ENCODE measurements at places on chromosomes 12 and 14. TPM values are rescaled to one million over a fixed set of nuclear protein-coding genes. Genes with fewer than 3 reads are reported as not detected.

- no peak for DNase-seq
These were observed 39.3 kb downstream of the PPM1A start for GRCh38 chr14:60288279-60288678.

- no peak for DNase-seq
These were observed 1820.8 kb upstream of the FLRT2 start for GRCh38 chr14:83709116-83709515.

GRCh38 chr12:58029260-58029659 lies 87.9 kb downstream of the ATP23 start:
- DNase-seq: no peak

GRCh38 chr14:52922059-52922458 lies 28.8 kb downstream of the FERMT2 start:
- DNase-seq: no peak

DNA sequence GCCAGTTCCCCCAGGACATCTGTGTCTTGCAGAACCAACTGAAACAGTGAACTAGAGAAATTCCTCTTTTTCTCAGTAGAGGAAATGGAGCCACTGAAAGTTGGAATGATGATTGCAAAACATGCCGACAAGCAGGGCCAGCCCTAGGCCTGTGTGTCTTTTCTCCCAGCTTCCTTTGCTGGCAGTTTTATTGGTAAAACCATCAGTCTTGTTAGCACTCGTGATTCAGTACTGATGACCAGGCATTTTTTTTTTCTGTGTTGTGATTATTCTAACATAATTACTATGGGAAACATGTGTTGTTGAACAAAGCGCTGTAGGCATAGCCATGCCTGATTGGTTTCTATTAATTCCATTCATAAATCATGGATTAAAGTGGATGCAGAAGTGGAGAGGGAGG lies 620.7 kb downstream of the AACS start:
- no peak for DNase-seq

Gene CRACR2A
- total RNA-seq: 12.2 TPM

DNA sequence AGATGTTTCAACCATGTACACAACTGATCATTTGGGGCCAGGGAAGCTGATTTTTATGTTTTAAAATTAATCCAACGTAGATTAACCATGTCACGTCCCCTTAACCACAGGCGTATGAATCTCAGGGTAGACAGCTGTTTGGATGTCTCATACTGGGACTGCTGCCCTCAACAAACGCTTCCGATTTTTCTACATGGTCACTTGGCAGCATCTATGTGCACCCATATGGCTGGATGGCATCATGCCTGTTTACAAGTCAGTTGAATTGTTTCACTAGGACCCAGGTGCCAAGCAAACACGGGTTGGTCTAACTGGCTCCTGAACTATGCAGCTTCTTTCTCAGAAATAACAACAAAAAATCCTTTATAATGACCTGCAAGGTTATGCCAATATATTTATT lies 393.8 kb downstream of the NPAS3 start:
- no peak for DNase-seq

DNA sequence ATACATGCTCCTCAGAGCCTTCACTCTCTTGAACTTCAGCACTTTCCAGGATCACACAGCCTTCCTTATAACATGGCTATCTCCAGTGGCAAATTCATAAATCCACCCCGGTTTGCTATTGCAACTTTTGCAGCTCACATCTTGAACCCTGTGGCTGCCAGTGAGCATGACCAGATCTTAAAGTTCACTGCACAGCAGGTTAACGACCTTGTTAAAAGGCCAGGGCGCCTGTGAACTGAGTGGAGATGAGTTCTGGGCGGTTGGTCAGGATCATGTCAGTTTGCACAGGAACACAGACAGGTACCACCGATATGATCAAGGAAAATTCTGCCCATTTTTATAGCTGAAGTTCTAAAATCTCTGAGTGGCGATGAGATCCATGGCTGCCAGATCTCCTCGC lies 24.7 kb upstream of the LTA4H start:
- no peak for DNase-seq

Gene MMP19
- 0.22 TPM for total RNA-seq

DNA sequence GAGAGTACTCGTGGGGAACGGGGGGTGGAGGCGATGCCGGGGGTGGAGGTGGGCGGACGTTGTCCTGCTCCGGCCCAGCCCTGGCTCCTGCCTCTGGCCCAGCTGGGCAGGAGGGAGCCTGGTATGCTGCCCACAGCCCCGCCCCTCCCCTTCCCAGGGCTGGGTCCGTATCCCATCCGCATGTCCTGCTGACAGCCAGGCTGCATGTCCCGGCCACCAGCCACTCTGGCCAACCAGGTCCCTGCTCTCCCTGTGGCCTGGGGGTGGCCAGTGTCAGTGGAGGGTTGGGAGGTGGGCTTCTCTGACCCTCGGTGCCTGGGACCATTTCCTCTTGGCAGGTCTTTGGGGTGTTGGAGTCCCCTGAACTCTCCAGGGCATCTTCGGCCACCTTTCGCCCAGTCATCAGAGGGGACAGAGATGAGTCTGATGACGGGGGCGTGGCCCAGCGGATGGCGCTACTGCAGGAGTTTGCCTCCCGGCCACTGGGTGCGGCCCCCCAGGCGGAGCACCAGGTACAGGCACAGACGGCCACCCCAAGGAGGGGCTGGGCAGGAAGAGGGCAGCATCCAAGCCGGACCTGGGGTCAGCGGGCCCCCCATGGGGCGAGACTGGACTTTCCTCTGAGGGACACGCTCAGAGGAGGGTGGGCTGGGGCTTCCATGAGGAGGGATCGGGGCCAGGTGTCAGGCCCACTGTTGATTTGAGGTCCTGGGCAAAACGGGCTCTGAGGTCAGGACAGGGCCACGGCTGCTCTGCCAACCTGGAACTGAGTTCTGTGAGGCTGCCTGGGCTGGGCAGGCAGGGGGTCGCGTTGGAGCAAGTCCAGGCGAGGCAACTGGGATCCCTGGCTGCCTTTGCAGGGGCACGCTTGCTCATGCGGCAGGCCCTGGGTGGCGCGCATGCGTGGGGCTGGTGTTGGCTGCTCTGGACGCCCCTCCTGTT lies 20.2 kb downstream of the CEP170B start:
- no peak for DNase-seq

DNA sequence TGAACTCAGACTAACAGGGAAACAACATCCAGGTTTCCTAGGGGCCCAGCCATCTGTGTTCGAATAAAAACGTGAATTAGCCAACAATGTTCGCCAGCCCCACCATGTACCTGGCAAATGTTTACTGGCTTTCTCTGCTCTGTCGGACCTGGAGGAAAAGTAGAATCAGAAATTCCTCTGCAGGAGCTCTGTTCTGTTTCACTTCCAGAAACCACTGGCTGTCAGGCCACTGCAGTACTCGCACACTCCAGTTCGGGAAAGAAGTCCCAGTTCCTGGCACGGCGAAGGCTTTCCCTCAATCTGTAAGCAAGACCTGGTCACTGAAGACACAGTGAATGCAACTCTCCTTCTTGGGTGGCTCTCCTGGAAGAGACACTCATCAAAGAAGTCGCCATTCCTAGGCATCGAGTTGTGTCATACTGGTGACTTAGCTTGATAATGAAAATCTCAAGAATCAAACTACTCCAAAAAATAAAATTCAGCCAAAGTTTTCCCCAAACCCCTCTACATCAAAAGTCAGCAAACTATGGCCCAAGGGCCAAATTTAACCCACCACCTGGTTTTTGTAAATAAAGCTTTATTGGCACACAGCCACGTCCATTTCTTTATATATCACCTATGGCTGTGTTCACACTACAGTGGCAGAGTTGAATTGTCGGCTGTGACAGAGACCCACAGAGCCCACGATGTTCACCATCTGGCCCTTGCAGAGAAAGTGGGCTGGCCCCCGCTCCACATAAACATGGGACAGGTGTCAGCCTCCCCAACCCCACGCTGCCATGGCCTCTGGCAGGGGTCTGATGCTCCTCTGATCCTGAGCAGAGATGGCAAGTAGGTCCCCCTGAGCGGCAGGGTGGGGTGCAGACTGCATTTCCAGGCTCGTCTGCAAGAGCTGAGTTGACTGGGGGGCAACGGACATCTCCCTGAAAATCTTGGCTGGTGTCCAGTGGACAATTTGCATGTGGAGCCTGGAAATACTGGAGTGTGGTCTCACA lies 189.2 kb upstream of the DIO3 start:
- DNase-seq: no peak

DNA sequence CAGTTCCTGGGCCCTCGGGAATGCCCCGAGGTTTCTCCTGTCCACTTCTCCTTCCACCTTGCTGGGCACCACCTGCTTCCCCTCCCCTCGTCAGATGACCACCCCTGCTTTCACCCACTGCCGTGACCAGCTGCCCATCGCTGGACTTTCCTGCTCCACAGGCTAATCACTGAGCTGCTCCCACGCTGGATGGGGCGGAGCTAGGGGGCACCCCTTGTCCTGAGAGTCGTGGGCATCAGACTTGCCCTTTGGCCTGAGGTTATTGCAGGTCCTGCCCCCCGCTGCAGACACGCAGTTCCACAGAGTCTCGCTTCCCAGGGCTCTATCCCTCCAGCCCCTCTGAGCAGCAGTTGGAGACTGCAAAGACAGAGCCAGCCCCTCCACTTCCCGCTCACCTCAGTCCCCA lies 427 bp downstream of the SLC6A12 start:
- DNase-seq: no peak

Gene SLC38A1
- 92.0 TPM for total RNA-seq

GRCh38 chr12:9925705-9926393 lies 6.3 kb downstream of the CLEC2A start:
- DNase-seq: peak; percentile 67

DNA sequence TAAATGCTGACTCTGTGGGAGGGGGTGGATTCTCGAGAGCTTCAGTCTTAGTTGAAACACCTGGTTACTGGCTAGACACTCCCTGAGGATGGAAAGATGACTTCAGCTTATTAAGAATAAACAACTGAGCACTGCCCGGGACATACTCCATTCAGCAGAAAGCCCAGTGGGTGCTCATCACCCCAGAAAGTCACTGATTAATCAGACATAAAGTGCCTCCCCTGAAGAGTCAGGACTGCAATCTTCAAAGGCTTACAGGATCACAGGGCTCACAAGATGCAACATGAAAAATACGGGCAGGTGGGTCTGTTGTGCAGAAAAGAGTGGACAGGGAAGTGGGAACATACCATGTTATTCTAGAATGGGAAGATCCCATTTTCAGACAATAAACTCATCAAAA lies 207.0 kb downstream of the CALM1 start:
- no peak for DNase-seq

Gene RHEBL1
- total RNA-seq: 1.5 TPM

GRCh38 chr12:34297790-34298164 lies 275.5 kb downstream of the ALG10 start:
- DNase-seq: no peak

Gene JAG2
- 51.6 TPM for total RNA-seq

GRCh38 chr12:82682851-82683261 lies 3.9 kb upstream of the TMTC2 start:
- no peak for DNase-seq

- no peak for DNase-seq
These were observed 32.4 kb downstream of the TTC8 start for GRCh38 chr14:88856786-88857366.

Gene RIMBP2
- total RNA-seq: not detected

Gene WNT1
- total RNA-seq: not detected

Gene RFX4
- not detected for total RNA-seq

- DNase-seq: peak; percentile 17
These were observed 31.9 kb upstream of the DLK1 start for GRCh38 chr14:100694579-100695422.

- no peak for DNase-seq
These were observed 59.0 kb downstream of the GAS2L3 start for GRCh38 chr12:100632445-100632892.

GRCh38 chr14:89430391-89431236 lies 13.6 kb upstream of the FOXN3 start:
- no peak for DNase-seq

Gene OTUB2
- total RNA-seq: 0.40 TPM

Gene HOTAIR
- total RNA-seq: not detected

DNA sequence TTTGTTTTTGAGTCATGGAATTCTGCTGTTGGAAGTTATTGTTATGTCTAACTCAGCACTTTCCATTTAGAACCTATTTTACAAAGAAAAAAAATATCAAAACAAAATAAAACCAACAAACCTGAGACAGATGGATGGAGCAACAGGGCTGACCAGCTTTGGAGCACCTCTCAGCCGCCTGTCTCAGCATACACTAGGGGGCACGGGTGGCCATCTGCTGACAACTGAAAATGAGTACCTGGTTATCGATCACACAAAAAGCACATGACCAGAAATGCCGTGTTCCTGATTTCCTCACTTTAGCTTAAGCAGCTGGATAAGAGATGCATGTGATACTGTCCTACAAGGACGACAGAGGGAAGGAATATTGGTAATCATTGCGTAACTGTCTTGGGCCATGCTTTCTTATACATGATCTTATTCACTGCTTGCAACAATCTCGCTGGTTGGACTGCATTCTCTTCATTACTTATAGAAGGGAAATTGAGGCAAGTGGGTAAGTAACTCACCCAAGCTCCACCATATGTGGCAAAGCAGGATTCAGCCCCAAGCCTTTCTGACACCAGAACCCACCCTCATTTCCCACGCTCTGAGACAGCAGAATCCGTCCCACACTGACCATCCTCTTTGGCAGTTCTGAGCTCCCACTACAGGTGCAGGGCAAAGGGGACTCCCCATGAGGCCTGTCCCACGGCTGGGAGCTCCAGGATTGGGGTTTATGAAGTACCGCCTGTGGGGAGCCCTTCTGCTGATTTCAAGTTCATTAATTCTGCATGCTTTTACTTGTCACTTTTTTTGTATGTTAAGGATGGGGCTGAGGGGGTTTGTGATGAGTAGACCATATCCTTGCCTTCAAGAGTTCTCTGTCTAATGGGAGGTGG lies 43.5 kb downstream of the C14orf132 start:
- no peak for DNase-seq

Gene CACNB3
- total RNA-seq: 6.2 TPM

- peak; percentile 20 for DNase-seq
These were observed 163.5 kb downstream of the DIO2 start for GRCh38 chr14:80047761-80048160.

DNA sequence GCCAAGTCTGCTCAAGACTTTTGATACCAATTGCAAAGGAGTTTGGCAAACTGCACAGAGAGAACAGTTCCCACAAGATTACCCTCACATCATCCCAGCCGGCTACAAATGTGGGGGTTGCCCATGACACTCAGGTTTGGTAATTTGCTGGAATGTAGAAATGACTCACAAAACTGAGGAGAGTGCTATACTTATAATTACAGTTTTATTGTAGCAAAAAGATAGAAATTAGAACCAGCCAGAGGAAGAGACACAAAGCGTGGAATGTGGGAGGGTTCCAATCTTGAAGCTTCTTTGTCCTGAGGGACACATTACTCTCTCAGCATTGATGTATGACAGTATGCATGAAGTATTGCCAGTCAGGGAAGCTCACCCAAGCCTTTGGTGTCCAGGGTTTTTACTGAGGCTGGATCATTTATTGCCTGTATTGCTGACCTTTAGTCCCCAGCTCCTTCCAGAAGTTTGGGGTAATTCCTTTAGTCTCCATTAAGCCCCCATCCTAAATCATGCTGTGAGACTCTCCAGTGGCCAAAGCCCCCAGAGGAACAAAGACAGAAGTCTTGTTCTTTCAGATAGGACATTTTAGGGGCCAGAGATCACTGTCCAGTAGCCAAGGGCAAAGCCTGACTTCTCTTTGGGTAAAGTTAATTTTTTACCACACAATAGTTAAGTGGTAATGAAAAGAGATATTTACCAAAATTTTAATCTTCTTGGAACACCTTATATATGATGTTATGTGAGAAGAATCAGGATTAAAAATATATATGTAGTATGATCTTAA lies 9.9 kb downstream of the TBK1 start:
- no peak for DNase-seq

Gene NTN4
- 216 TPM for total RNA-seq

GRCh38 chr12:56128670-56129205 lies 671 bp downstream of the ESYT1 start:
- DNase-seq: peak; percentile 45

GRCh38 chr12:96422192-96422591 lies 22.0 kb upstream of the CDK17 start:
- peak; percentile 49 for DNase-seq

Data from lung microvascular endothelial cell (primary cell).